ENCODE measurements at places on chromosomes 13 and 19.

DNA sequence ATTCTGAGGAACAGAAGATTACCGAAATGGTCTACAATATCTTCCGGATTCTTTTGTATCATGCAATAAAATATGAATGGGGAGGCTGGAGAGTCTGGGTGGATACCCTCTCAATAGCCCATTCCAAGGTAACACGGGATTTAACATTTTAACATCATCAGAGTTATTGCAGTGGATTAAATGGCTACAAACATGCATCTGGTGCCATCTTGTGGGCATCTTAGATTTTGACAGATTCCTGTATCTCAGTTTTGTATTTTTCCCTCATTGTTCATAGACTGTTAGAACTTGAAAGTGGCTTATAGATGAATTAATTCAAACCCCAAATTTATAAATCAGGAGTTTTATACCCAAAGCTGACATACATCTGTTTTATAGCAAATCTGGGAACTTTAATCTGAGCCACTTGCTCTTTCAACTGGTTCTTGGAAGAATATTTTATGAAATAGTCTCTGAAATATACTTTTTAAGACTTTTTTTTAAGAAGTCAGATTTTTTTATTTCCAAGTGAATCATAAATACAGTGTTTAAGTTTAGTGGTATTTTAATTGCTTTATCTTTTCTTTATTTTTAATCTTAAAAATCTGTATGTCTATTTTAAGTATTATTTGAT lies 215.2 kb downstream of the NBEA start:
- DNase-seq: peak; percentile 90

DNA sequence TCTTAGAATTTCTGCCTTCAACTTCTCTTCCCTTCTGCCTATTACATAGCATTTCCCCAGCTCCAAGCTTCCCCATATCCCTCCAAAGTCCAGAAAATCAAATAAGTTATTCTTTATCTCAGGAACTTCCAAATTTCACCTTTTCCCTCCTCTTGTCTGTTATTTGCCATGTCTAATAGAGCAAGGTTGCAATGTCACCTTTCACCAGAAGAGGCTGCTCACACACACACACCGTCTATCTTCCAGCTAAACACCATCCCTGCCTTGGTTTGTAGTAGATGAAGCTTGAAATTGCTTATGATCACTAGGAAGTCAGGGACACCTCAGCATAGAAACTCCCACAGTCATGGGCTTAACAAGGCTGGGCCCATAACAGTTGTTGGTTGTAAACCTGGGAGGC lies 48.4 kb downstream of the ZNRF4 start:
- DNase-seq: no peak

- DNase-seq: no peak
Measured at GRCh38 chr19:58367698-58368454, 5.3 kb upstream of the ZNF497 start.

DNA sequence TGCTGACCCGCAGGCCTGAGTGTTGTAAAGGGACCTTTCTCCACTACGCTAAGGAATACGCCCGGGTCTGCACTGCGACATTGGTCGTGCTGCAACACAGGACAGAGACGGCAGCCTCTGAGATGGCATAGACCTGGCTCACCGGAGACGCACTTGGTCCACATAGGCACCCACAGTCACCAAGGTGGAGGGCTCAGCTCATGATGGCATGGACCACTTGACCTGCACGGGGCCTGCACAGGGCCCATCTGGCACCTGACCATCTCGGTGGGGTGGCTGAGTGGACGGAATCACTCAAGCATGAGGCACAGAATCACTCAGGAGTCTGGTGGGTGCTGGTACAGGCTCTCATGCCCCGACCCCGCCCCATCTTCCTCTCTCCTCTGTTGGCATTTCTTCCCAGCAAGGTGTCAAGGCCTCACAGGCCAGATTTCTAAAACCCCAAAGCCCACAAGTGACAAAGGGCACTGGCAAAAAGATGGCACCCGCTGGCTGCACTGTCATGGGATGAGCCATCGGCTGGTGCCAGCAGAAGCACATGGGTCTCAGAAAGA lies 45.9 kb downstream of the TSHZ3 start:
- no peak for DNase-seq

DNA sequence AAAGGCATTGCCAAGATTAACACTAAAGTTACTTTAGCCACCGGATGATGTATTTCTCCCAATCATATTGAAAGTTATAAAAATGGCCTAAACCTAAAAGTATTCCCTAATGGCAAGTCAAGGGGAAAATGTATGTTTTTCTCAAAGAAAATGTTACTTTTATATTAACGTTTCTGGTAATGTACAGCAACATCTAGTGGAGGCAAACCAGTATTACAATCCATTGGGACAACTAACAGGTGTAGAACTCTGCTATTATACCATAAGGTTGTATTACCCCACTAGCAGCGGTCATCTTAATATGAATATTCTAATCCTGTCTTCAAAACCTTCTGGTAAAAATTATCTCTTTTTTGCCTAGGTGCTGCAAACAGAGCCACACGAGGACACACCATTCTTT lies 69.2 kb downstream of the ZNF100 start:
- DNase-seq: peak; percentile 75

- peak; percentile 16 for DNase-seq
Measured at GRCh38 chr13:42574435-42575311, 721 bp downstream of the TNFSF11 start.

- no peak for DNase-seq
Measured at GRCh38 chr13:73351730-73352129, 292.9 kb downstream of the KLF5 start.

DNA sequence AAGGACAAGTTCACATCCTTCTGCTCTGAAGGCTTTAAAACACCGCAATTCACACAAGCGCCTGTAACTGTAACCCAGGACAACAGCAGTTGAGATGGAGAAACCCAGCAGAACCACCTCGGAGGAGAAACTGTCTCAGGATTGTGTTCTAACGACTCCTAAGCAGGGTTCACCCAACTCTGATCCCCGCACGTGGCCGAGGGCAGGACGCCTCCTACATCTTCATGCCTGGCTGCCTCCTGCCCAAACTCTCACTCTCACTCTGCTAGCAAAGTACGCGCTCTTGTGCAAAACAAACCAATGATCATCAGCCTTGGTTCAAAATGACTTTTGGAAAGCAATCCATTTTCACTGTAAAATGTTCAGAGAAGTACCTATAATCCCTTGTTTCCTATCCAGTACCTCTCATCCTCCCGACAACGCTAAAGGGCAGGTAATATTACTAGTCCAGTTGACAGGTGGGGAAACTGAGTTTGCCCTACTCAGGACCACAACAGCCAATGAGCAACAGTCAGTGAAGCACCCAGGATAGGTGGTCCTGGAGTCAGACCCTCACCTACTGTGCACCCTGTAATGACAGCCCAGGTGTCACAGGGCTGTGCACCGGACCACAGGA lies 25.6 kb downstream of the EPS15L1 start:
- DNase-seq: peak; percentile 28

DNA sequence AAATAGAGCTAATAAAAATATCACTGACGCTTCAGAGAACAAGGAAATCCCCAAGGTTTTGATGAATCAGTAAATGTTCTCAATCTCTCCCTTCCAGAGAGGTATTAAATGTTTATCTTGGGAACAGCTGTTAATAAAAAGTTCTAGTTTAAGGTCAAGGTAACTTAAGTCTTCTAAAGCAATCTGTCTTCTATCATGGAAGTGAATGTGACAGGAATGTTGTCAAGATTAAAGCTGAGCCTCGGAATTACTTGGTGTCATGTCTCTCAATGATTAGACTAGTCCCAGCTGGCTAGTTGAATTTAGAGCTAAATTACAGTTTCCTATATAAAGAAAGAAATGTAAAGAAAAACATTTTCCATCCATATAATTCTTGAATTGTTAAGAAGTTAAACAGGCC lies 23.4 kb downstream of the ESD start:
- DNase-seq: no peak
